ENCODE measurements at places on chromosomes 12 and 14.
A peak's percentile ranks its signal among the peaks of the same experiment; 100 is the strongest.

GRCh38 chr12:108076556-108076955, 52.5 kb upstream of the WSCD2 start:
- DNase-seq, result no peak

DNA sequence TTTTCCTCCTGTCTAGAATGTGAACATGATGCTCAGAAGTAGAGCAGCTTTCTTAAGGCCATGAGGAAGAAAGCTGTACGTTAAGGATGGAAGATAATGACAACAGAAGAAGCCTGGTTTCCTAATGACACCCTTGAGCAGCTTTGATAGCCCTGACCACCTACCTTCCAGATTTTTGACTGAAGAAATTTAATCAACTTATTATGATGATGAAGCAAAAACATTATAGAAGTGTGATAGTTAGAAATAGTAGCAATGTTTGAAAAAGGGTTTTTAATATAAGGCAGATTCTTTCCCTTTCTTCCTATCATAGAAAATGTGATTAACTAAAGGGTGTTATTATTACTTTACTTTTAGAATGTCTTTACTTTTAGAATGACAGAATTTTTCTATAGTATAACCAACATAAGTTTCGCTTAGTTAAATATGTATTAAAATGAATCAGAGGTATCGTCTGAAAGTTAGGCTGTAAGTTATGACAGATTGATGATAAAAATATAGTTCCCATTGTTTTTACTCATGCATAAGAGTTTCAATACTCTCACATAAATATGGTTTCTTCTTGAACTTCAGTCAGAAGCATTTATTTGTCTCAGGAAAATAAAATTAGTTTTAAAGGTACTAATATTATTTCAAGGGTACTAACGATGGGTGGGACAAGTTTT, 50.1 kb upstream of the PPFIA2 start:
- no peak for DNase-seq

DNA sequence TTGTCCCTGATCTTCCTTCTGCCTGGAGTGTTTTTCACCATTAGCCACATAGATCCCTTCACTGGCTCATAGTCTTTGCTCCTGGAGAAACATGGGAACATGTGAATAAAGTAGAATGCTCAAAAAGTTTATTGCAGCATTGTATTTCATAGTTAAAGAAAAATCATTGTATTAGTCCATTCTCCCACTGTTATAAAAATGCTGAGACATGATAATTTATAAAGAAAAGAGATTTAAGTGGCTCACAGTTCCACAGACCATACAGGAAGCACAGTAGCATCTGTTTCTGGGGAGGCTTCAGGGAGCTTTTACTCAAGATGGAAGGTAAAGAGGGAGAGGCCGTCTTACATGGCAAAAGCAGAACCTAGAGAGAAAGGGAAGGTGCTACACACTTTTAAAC, 238.3 kb upstream of the OR4E1 start:
- DNase-seq, result no peak

- no peak for DNase-seq
Measured at GRCh38 chr14:101826351-101826750, 64.8 kb downstream of the PPP2R5C start.

DNA sequence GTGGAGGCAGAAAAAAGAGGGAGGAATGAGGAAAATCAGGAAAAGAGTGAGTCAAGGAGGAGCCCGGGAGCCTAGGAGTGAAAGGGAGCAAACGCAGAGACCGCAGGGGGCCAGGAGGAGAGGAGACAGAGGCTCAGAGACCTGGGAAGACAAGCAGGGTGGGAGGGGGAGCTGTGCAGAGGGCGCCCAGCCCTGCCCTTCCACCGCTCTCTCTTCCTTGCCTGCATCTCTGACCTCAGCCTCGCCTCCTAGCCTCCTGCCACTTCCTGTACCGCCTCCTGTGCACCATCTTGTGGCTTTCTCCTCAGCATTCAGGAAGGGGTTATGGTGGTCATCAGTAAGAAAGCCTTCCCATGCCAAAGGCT, 1.3 kb downstream of the CLSTN3 start:
- no peak for DNase-seq

- DNase-seq, result no peak
Measured at GRCh38 chr14:29227631-29228030, 461.0 kb downstream of the FOXG1 start.

DNA sequence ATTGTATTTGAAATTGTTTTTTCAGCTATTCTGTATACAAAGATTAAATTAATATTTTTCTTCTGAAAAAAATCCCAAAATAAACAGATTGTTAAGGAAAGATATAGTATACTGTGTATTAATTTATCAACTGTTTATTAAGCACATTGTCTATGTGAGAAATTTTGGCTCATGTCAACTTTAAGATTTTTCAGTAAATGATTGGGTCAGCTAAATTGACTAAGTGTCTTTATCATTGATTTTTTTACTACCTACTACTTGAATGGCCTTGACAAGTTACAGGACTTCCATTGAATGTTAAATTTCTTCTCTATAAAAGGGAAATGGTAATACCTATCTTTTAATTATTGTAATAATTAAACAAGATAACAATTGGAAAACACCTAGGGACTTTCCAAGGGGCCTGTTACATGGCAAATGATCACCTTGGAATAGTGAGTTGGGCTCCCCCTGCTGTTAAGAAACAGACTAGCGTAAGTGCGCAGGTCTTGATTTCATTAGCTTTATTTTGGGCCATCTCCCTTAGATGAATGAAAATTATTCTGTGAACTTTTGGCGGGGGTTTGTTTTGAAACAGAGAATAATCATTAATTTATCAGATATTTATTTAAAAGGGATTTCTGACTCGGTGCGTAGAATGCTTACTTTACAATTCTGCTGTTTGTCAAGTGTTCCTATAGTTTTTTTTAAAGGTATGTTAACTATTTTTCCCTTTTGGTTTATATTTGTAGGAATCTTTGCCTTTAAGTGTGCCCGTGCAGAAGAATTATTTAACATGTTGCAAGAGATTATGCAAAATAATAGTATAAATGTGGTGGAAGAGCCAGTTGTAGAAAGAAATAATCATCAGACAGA, 14.5 kb upstream of the CCT2 start:
- DNase-seq, result peak; percentile 65

DNA sequence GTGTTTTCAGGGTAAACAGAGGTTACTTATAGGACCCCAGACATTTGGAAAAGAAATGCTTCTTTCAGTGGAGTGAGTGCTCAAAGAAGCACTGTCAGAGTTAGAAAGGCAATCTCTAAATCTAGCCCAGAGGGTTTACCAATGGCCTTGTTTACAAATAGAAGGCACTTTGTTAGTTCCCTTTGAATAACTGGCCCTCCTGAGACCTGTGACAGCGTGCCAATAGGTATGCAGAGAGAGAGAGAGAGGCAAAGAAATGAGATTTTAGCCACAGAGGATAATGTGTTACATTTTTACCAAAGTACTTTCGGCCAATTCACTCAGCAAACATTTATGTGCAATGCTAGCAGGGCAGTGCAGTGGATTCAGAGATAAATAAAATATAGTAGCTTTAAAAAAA, 41.9 kb downstream of the TPH2 start:
- no peak for DNase-seq

DNA sequence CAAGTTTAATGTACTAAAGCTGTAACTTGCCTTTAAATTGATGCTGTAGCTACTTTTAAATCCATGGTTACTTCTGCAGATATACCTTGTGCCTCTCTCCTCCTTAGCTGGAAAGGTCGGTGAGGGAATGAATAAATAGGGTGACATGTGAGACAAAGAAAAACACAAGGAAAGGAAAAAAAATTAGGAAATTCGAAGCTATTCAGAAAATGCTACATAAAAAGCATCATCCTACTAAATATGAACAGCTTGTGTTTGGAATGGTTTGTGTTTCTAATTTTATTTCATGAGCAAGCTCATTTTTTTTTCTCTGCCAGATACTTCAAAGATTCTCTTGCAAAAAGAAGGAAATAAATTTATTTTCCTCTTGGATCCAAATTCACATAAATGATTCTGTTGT, 186.3 kb upstream of the NUDT4 start:
- DNase-seq, result no peak

- no peak for DNase-seq
Measured at GRCh38 chr14:51922624-51923023, 62.2 kb downstream of the GNG2 start.

DNA sequence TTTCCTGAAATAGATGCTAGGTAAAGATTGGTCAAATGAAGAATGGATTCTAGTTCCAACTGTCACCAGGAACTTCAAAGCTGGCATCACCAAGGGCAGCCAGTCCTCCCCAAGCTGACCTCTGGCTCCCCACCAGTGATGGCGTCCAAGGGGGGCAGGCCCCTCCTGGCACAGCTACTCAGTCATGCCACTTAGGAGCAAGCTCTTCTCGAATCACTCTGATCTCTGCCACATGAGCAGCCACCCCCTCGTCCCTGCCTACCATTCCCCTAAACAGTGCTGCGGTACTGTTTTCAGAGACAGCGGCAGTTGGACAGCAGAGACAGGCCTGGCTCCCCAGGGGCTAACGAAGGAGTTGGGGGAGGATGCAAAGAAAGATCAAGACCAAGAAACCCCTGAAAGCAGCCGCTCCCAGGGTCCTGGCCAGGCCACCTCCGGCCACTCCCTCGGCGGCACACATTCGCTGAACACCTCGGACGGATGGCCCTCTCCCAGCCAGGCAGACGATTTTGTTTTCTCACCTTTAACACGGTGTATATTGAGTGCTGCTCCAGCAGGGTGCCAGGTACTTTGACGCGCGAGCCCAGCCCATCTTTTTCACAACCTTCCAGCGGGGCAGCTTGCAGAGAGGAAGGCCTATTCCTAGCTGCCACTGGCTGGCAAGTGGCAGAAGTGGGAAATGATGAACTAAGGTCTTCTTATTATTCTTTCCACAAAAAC, 47.4 kb downstream of the ARL6IP4 start:
- DNase-seq, result no peak

GRCh38 chr14:22601996-22602395, 3.9 kb downstream of the ABHD4 start:
- no peak for DNase-seq

- DNase-seq, result no peak
Measured at GRCh38 chr12:69701826-69702225, 2.7 kb upstream of the BEST3 start.

DNA sequence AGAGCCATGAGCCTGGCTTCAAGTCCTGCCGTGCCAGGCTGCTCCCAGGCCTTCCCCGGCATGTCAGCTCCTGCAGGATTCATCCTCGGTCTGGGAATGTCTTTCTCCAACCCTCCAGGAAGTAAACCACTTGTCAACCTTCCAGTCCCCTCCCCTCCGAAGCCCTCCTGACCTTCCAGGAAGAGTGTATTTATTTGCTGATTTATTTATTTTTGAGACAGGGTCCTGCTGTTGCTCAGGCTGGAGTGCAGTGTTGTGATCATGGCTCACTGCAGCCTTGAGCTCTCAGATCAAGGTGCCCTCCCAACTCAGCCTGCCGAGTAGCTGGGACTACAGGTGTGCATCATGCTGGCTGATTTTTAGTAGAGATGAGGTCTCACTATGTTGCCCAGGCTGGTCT, 24.7 kb downstream of the VSX2 start:
- no peak for DNase-seq

GRCh38 chr12:15131431-15131830, 89.8 kb downstream of the RERG start:
- DNase-seq, result no peak

DNA sequence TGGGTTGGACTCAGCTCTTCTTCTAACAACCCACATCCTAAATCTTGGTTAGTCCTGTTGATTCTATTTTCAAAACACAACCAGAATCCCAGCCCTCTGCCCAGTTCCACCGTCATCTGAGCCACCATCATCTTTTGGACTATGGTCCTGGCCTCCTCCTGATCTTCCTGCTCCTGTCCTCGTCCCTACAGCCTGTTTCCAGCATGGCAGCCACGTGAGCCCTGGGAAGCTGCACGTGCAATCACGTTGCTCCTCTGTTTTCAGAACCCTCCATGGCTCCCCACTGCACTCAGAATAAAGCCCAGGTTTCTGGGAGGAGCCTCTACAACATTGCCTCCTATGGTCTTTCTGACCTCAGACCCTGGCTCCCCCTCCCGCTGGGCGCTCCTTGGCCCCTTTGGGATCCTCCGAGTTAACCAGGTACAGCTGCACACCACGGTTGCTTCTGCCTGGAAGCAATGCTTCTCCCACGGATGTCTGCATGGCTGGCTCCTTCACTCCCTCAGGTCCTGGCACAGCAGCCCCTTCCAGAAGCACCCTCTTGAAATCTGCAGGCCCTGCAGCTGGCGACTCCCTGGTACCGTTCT, 44.5 kb downstream of the BEGAIN start:
- DNase-seq, result no peak

DNA sequence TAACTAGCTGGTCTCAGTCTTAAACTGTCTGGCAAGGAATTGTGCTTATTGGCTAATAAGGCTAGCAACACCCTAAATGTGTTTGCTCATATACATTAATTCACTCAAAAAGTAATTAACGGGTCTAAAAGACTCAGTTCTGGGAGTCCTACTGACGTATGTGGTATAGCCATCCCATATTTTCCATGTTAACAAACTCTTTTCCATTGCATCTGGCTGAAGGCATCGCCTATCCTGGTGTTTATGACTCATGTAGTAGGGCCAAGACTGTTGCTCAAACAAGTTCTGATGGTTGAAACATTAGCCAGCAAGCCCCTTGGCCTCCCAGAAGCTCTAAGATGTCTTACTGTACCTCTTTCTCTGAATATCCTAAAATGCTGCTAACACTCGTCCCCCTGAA, 98.5 kb downstream of the PHLDA1 start:
- DNase-seq, result no peak
